ENCODE measurements at places on chromosomes 5 and 9.

GRCh38 chr5:52638732-52639131 lies 149.0 kb upstream of the ITGA1 start:
- DNase-seq: no peak

DNA sequence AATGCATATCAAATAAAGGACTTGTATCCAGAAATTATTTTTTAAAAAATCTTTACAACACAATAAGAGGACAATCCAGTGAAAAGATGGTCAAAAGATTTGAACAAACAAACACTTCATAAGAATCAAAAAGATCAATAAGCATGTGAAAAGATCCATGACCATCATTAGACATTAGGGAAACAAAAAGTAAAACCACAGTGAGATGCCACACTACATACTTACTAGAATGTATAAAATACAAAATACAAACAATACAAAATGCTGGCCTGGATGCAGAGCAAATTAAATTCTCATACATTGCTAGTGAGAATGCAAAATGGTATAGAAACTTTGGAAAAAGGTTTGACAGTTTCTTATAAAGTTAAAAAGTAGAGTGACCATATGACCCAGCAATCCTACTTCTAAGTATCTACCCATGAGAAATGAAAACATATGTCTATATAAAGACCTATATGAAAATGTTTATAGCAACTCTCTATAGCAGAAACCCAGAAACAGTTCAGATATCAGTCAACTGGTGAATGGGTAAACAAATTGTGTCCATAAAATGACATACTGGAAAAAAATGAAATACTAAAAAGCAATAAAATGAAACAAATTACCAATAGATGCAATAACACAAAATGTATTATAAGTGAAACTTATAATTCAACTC lies 426.1 kb downstream of the RAB3C start:
- no peak for DNase-seq

- peak; percentile 94 for DNase-seq
Observed at GRCh38 chr5:172640822-172641358, at the start of gene NEURL1B. TSS of gene NEURL1B (plus strand) at chr5:172641263. CDS start at chr5:172641407, 144 bp downstream.

- DNase-seq: no peak
Observed at GRCh38 chr5:154698763-154699162, 56.4 kb upstream of the LARP1 start.

DNA sequence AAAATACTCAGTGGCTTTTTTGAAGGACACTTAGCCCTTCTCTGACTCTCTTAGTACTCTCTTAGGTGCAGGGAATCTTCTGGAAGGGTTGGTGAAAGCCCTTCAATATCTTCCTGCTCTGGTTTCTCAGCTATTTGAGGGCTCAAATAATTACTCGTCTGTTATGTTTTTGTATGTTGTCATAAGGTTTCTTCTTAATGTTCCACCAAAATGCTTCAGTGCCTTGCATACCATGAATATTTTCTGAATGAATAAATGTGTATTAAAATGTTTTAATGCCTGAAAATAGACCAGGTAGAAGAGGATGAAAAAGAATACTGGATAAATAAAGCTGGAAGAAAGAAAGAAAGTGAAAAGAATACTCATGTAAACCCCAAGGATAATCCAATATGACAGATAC lies 124.3 kb downstream of the STK32A start:
- no peak for DNase-seq

GRCh38 chr5:181160152-181160754 lies 12.9 kb downstream of the OR2V2 start:
- DNase-seq: peak; percentile 53

- DNase-seq: no peak
Observed at GRCh38 chr5:88404405-88404804, 135.8 kb upstream of the TMEM161B start.

DNA sequence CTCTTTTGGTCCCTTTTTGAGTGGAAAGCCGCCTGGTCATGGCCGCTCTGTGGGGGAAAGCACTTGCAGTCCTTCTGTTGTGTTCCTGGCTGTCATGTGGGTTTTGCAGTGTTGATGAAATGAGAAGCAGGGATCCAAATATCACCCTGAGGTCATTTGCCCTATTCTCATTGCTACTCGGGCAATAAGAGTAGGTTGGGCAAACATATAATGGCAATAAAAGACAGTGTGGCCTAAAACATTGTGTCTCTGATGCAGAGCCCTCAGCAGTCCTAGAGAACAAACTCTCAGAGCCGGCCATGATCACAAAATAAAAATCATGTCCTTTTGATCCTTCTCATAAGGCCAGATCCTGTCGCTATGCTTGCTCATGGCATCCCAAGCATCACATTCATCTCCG lies 361.1 kb upstream of the KLF4 start:
- DNase-seq: no peak

DNA sequence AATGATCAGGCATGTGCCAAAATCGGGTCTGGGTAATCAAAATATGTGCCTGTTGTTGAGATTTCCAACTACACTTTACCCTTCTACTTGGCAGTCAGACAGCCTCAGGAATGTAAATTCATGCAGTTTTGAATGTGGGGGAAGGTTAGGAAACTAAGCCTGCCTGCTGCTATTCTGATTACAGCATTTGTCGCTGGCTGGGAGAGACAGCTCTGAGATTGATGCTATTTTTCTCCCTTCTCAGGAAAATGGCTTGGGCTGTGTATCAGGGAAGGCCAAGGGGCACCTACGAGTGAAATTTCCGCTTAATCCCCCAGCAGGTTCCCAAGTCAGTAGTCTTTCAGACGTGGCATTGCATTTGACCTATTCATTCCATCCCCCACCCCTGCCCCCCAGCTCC lies 3.6 kb upstream of the RGS7BP start:
- no peak for DNase-seq

DNA sequence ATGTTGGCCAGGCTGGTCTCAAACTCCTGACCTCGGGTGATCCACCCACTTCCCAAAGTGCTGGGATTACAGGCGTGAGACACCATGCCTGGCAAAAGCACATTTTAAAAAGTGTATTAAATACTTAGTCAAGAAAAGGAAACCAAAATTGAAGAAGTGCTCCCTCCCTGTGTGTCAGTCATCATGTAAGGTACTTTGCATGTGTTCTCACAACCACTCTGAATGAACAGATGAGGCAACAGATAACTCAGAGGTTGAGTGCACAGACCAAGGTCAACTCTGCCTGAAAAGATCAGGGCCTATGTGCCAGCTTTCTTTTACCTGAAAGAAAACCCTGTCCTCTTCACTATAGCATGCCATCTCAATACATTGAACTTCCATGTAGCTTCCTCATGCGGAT lies 289.7 kb downstream of the MRPS30 start:
- DNase-seq: no peak

DNA sequence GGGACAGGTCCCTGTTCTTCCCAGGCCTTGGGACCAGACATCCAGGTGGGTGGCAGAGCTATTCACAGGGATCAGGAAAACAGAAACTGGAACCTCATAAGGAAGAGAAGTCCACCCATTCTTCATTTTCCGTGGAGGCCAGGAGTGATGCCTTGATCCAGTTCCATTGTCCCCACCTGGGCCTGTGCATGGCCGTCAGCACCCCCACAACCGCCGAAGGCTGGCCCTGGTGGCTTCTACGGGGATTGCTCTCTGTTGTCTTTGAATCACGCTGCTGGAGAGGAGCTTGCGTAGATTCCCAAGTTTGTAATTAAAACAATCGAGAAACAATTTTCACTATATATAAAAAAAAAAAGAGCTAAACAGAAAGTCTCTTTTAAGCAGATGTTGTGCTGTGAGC lies 134.4 kb downstream of the MVB12B start:
- no peak for DNase-seq

DNA sequence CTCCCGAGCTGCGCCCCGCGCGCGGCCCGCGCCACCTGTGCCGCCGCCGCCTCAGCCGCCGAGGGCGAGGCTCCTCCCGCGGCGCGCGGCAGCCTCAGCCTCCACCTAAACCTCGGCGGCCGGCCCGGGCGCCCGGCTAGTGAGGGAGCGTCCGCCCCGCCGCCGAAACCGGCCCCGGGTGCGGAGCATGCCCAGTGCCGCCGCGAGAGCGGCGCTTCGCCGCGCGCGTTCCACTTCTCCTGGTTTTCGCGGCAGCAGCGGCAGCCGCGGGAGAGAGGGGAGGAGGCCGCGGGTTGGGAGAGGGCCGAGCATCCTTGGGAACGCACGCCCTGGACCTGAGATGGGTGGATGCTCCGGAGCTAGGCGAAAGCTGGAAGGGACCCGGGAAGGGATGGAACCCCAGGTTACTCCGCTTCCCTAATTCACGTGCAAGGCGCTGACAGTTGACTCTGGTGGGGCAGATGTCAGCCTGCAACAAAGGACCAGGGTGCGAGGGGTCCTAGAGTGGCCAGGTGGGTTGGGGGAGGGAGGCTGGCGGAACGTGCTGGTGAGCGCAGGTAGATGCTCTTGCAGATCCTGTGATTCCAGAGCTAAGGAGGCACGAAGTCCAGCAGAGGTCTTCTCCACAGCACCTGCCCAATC lies at the start of gene CTNND2:
Gene CTNND2, minus strand, starts transcription at position 182 of the 642 bp plus-strand sequence. CDS start 593 bp downstream, outside the sequence.
- peak; percentile 4 for DNase-seq

GRCh38 chr9:110655754-110656641 lies 12.6 kb upstream of the MUSK start:
- DNase-seq: peak; percentile 53

DNA sequence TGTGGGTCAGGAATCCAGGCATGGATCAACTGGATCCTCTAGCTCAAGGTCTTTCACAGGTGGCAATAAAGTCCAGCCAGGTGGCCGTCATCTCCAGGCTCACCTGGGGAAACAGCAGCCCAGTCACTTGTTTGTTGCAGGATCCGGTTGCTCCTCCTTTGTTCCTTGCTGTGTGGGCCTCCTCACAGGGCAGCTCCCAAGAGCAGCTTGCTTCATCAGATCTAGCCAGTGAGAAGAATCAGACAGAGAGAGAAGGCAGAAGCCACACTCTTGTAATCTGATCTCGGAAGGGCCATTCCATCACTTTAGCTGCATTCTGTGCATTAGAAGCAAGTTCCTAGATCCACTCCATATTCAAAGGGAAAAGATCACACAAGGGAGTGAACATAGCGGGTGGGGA lies 3.2 kb upstream of the HSD17B3 start:
- DNase-seq: no peak

DNA sequence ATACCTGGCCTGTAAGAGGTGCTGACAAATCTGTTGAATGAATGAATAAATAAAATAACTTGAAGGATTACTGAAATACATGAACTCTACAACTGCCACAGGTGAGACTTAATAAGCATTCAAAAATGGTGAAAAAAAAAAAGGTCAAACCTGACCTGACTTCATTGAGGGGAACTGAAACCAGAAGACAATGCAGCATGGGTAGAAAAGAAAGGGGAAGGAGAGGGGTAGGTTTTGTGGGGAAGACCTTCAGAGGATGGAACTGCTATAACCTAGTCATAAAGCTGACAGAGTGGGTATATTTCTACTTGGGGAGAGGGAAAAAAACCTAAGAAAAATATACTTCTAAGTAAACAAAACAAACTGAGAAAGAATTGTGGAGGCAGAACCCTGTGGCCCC lies 56.6 kb downstream of the RASEF start:
- DNase-seq: no peak

DNA sequence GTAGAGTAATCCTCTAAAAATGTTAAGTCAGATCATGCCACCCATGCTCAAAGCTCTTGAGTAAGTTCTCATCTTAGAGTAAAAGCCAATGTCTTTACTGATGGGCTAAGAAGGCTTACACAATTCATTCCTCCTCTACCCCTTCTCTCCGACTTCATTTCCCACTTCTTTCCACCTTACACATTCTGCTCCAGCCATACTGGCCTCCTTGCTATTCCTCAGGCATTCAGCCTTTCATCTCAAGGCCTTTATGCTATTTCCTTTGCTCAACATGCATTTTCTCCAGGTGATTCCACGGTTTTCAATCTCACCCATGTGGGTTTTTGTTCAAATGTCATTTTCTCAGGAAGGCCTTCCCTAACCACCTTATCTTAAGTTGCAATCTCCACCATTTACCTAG lies 104.9 kb downstream of the MAP1B start:
- DNase-seq: no peak

DNA sequence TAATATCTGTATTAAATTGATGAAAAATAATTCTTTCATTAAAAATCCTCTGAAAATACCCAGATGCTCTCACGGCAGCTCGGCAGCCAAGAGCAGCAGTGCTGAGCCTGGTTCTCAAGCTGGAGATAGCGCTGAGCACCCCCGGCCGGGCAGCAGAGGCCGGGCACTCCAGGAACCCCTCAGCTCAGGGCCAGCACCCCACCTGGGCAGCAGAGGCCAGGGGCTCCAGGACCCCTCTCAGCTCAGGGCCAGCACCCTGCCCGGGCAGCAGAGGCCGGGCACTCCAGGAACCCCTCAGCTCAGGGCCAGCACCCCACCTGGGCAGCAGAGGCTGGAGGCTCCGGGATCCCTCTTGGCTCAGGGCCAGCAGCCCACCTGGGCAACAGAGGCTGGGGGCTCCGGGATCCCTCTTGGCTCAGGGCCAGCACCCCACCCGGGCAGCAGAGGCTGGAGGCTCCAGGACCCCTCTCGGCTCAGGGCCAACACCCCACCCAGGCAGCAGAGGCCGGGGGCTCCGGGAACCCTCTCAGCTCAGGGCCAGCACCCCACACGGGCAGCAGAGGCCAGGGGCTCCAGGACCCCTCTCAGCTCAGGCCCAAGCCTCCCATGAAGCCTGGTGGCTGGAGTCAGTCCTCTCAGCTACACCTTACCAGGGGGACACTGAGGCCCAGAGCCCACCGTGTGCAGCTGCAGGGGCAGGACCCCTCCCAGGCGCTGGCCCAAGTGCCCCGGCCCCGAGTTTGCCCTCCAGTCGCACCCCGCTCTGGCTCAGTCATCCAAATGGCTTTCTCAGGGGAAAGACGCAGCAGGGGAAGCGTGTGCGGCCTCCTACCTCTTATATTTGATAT lies 21.7 kb downstream of the CLPTM1L start:
- DNase-seq: no peak

GRCh38 chr9:113624721-113625120 lies 161.2 kb downstream of the RGS3 start:
- peak; percentile 82 for DNase-seq

- no peak for DNase-seq
Observed at GRCh38 chr5:142133330-142134206, 25.0 kb downstream of the NDFIP1 start.

- no peak for DNase-seq
Observed at GRCh38 chr9:33443047-33443446, 4.3 kb downstream of the AQP3 start.

GRCh38 chr5:179530069-179530998 lies 20.0 kb upstream of the RUFY1 start:
- DNase-seq: peak; percentile 67

DNA sequence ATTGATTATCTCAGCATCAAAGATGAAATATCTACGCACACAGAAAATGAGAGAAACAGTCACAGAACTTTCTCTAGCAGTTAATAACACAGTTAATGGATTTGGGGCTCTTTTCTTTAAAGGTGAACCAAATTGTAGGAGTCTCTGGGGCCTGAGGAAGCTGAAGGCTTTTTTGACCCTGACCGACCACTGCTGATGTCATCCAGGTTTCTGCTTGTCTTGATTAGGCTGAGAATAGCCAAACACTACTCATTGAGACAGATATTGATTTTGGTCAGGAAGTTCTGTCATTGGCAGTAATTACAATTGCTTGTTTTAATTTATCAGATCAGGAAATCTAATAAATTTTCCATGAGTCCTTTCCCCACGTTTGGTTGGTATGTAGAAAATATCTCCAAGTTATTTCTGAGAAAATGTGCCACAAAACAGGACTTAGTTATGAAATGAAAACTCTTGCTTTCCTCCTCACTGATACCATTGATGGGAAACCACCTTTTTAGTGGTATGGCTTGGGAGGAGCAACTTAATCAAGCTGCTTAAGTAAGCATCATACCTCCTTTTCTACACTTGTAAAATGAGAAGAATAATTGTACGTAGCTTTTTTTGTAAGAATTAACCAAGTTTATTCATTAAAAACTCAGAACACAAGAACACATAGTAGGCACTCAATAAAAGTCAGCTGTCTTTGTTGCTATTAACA lies 19.7 kb downstream of the CARTPT start:
- DNase-seq: no peak

GRCh38 chr5:149382517-149383220 lies 3.6 kb upstream of the IL17B start:
- no peak for DNase-seq
